ENCODE measurements at places on chromosomes 1 and 21. TPM values are rescaled to one million over a fixed set of nuclear protein-coding genes. Genes with fewer than 3 reads are reported as not detected.

Gene MNDA
- 44.3 TPM for total RNA-seq

DNA sequence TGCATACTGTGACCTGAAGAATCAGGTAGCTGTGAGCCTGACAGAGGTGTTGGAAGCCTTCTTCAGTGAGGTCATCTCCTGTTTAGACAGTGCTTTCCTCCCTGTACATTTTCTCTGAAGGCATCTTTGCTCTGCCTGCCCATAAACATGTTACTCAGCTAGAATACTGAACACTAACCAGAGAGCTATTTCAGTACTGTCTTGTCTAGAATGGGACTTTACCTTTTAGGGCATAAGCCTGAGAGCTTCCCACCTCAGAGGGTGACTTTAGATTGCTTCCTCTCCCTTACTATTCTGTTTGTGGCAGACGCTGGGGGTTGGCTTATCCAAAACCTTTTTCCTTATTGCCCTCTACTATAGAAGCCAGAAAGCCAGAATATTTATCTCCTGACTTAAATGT, 23.3 kb upstream of the ZNF326 start:
- no peaks in the 10 kb centered on the region for H3K4me1 ChIP-seq
- no peaks in the 10 kb centered on the region for H3K27me3 ChIP-seq
- DNase-seq: no peak
- H3K4me3 ChIP-seq: no peak overlapping the region
- H3K27ac ChIP-seq: no peak overlapping the region

Gene SLC5A3
- 12.4 TPM for total RNA-seq

DNA sequence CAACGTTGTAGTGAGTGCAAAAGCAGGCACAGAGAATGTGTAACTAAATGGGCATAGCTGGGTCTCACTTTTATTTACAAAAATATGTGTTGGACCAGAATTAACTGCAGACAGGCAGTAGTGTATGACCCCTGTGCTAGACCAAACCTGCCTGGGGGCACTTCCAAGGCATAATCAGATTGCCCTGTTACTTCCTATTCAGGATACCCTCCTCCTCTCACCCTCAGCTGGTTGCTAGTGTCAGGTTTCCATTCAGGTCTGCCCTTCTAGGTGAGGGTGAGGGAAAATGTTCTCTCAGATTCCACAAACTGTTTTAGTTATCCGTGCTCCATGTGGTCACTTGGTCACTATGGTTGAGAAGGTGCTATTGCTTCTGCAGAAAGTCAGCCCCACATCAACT, 387.3 kb downstream of the LMX1A start:
- no peaks in the 10 kb centered on the region for H3K4me1 ChIP-seq
- H3K36me3 ChIP-seq: no peaks in the 10 kb centered on the region
- H3K4me3 ChIP-seq: no peak overlapping the region
- no peaks in the 10 kb centered on the region for H3K27me3 ChIP-seq
- no peak for DNase-seq
- H3K27ac ChIP-seq: no peak overlapping the region

DNA sequence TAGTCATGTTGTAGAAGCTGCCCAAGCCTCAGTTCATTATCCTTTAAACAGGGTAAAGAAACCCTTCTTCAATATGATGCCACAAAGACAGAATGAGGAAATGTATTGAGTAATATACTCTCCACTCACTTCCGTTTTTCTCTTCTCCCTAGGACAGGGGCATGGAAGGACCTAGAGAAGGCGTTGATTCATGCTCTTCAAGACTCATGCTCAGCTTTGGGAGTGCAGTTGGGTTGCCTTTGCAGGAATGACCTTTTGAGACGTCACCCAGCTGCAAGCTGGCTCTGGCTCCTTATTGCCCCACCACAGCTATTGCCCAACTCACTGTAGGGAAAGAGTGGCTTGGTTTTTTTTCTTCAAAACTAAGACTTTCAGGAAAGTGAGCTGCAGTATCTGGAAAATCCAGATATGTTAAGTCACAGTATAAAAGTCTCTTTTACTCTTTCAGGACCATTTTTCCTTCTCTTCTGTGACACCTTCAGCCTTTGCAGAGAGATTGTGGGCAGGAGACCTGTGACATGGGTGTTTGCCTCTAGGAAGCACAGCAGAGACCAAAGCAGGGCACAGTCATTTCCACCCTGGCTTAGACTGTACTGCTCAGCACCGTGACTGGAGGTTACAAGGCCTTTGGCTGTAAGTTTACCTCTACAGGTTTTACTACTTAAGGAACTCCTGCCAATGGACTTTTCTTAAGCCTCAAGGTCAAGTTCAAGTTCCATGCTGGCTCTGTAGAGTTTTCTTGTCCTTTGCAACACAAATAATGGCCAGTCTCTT, 39.5 kb downstream of the XCL2 start:
- DNase-seq: no peak
- H3K36me3 ChIP-seq: no peaks in the 10 kb centered on the region
- no peaks in the 10 kb centered on the region for H3K4me1 ChIP-seq
- H3K27ac ChIP-seq: peak overlapping the region; percentile 31
- H3K27me3 ChIP-seq: no peaks in the 10 kb centered on the region

GRCh38 chr21:29194847-29195246, 64.4 kb downstream of the MAP3K7CL start:
- DNase-seq: no peak
- peaks cover 16% of the 10 kb centered on the region for H3K4me1 ChIP-seq
- H3K4me3 ChIP-seq: no peak overlapping the region
- no peak overlapping the region for H3K27ac ChIP-seq

Gene ILDR2
- 3.3 TPM for total RNA-seq

Gene MTF2
- total RNA-seq: 15.8 TPM

GRCh38 chr1:32291145-32291707, 657 bp upstream of the HDAC1 start:
- no peaks in the 10 kb centered on the region for H3K36me3 ChIP-seq
- H3K27me3 ChIP-seq: no peaks in the 10 kb centered on the region
- H3K4me3 ChIP-seq: peak overlapping the region; percentile 84
- peaks cover 39% of the 10 kb centered on the region for H3K4me1 ChIP-seq
- no peak for DNase-seq

DNA sequence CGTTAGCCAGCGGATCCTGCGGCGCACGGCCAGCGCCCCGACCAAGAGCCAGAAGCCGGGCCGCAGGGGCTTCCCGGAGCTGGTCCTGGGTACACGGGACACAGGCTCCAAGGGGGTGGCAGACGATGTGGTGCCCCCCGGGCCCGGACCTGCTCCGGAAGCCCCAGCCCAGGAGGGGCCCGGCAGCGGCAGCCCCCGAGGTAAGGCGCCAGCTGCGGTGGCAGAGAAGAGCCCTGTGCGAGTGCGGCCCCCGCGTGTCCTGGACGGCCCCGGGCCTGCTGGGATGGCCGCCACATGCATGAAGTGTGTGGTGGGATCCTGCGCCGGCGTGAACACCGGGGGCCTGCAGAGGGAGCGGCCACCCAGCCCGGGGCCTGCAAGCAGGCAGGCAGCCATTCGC, 24.2 kb downstream of the PANK4 start:
- H3K4me3 ChIP-seq: no peak overlapping the region
- peaks cover 3% of the 10 kb centered on the region for H3K4me1 ChIP-seq
- H3K27ac ChIP-seq: no peak overlapping the region
- no peaks in the 10 kb centered on the region for H3K36me3 ChIP-seq
- peaks cover 7% of the 10 kb centered on the region for H3K27me3 ChIP-seq
- DNase-seq: no peak

- H3K4me1 ChIP-seq: no peaks in the 10 kb centered on the region
- no peak overlapping the region for H3K4me3 ChIP-seq
- H3K27ac ChIP-seq: no peak overlapping the region
Observed at GRCh38 chr1:70671006-70671405, 259.9 kb downstream of the CTH start.

Measured in upper lobe of left lung (tissue), 6 donors.